ENCODE measurements at places on chromosomes 7 and 10. TPM values are rescaled to one million over a fixed set of nuclear protein-coding genes. Genes with fewer than 3 reads are reported as not detected.

The GHRHR gene
- total RNA-seq: not detected

The TMEM196 gene
- total RNA-seq: not detected

The MMD2 gene
- not detected for total RNA-seq

The MAGI2 gene
- total RNA-seq: 5.8 TPM

The COPG2 gene
- total RNA-seq: 9.4 TPM

All from endothelial cell of umbilical vein (primary cell).